IPS DF 6.9 (cell line): ENCODE measurements at places on chromosomes 11 and 22.

GRCh38 chr11:61587951-61588727, 7.3 kb upstream of the SYT7 start:
- DNase-seq: no peak

DNA sequence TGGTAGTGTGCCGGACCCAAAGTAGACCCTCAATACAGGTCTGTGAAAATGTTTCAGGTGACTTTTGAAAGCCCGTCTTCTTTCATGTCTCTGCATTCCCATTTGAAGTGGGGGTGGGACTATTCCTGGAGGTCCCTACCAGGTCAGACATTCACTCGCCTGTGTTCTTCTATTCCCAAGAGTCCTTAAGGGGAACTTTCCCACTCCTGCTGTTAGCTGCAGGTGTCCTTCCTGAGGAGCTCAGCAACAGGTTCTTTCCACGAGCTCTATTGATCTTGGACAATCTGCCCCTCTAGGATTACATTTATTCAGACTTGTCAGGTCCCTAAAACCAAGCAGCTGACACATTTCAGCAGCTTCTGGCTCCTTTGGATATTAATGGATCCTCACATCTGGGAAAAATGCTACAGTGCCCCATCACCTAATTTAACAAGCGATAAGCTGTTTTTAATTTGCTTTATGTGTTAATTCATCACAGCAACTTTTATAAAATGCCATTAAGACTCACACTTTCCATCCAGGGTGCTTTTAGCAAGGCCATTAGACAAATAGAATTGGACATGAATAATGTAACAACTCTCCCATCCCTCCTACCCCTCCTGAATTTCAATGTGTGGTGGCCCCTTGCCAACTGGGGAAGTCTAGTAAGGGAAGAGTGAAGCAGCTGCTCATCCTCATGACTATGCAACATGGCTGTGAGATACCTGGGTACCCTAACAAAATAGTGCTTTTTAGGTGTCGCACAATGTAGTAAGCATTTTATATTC, 259.5 kb upstream of the CCDC90B start:
- no peak for DNase-seq

- DNase-seq: no peak
Observed at GRCh38 chr11:67357831-67358670, 4.7 kb upstream of the POLD4 start.

- no peak for DNase-seq
Observed at GRCh38 chr11:15818132-15818842, 538.1 kb downstream of the SOX6 start.

DNA sequence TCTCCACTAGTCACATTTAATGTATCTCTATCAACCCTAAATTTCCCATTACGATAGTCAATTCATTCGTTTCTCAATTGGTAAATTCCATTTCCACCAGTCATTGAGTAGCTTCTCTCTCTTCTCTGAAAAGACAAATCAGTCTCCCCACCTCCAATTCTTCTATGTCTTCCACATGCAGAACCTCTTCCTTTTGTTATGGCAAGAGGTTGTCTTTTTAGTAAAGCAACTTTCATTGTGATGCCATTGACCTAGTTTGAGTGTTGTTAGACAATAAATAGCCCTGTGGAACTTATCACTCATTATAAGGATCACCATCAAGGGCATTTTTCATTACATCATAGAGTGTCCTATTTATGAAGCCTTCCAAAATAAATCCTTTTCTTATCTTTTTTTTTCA, 340.9 kb downstream of the LRRC4C start:
- DNase-seq: no peak

GRCh38 chr22:28473258-28473657, 206.4 kb downstream of the TTC28 start:
- DNase-seq: no peak

GRCh38 chr11:131652231-131652630, 281.8 kb downstream of the NTM start:
- DNase-seq: no peak

DNA sequence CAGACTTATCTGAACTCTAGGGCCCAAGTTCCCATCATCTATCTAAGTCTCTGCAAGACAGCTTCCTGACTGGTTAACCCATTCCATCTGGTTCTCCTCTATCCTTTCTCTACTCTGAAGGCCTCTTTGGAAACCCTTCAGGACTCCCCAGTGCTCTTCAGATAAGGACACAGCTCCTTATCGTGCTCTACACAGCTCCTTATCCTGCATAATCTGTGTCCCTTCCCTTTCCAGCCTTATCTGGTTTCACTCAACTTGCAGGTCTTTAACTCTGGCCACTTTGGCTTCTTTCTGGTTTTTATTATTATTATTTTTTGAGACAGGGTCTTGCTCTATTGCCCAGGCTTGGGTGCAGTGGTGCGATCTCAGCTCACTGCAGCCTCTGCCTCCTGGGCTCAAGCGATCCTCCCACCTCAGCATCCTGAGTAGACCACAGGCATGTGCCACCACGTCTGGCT, 10.6 kb downstream of the ENDOD1 start:
- DNase-seq: no peak

DNA sequence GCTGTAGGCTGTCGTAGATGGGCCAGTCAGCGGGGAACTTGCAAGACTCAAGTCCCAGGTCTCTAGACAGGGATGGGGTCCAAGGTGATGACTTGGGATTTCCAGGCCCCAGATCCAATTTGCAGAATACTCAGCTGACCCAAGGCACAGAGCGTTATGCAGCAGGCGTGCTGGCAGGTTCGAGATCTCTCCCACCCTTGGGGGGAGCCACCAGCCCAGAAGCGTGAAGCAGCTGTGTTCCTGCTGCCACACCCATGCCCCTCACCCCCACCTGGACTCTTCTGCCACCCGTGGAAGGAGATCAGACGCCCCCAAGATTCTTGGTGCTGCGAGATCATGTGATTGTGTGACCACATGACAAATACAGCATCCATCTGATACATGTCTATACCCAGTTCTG, 142.6 kb downstream of the BRD1 start:
- DNase-seq: no peak

GRCh38 chr11:20068691-20069090, 91.6 kb downstream of the DBX1 start:
- DNase-seq: no peak
